ENCODE measurements at places on chromosomes 6 and 20. TPM values are rescaled to one million over a fixed set of nuclear protein-coding genes. Genes with fewer than 3 reads are reported as not detected.

The PRR18 gene
- not detected for total RNA-seq

The ZBTB46 gene
- 3.9 TPM for total RNA-seq

The SYCP2L gene
- total RNA-seq = not detected

The ERMARD gene
- total RNA-seq = 14.1 TPM

The TUBB2B gene
- 6.3 TPM for total RNA-seq

The TRIM40 gene
- not detected for total RNA-seq

The CRISP2 gene
- not detected for total RNA-seq

The SLC17A1 gene
- not detected for total RNA-seq

The SLC26A8 gene
- not detected for total RNA-seq

The TMC2 gene
- not detected for total RNA-seq

The HLA-DMA gene
- total RNA-seq = 4.5 TPM

The FAM217A gene
- not detected for total RNA-seq

The ERGIC3 gene
- 396 TPM for total RNA-seq

The DDR1 gene
- 36.5 TPM for total RNA-seq

The TRIM10 gene
- not detected for total RNA-seq

The HAO1 gene
- total RNA-seq = not detected

The NKX2-2 gene
- not detected for total RNA-seq

The TRMT11 gene
- 11.2 TPM for total RNA-seq

The TXNDC5 gene
- 547 TPM for total RNA-seq

The C6orf163 gene
- 0.18 TPM for total RNA-seq

The ELOVL4 gene
- total RNA-seq = 4.5 TPM

The MOXD1 gene
- total RNA-seq = 2.9 TPM

The APOM gene
- not detected for total RNA-seq

The HLA-DQB2 gene
- not detected for total RNA-seq

The HLA-DQB1 gene
- total RNA-seq = not detected

The TM9SF4 gene
- total RNA-seq = 42.9 TPM

The RSPO4 gene
- not detected for total RNA-seq

The DYNLT2 gene
- total RNA-seq = not detected

The CDSN gene
- not detected for total RNA-seq

The ARMC12 gene
- total RNA-seq = 0.49 TPM

The CYP39A1 gene
- total RNA-seq = not detected

The CLPSL2 gene
- not detected for total RNA-seq

The SLC32A1 gene
- total RNA-seq = not detected

The FAM184A gene
- total RNA-seq = not detected

The GJA10 gene
- total RNA-seq = not detected

The RNF217 gene
- 9.7 TPM for total RNA-seq

The EFCAB8 gene
- total RNA-seq = not detected

The SF3B5 gene
- 198 TPM for total RNA-seq

The CCN5 gene
- 5.8 TPM for total RNA-seq

The DLK2 gene
- total RNA-seq = 1.8 TPM

The HTR1E gene
- total RNA-seq = not detected

The SLC2A10 gene
- total RNA-seq = 43.7 TPM

The TMEM74B gene
- total RNA-seq = 1.1 TPM

The VPS16 gene
- total RNA-seq = 31.1 TPM

The GRIK2 gene
- 1.9 TPM for total RNA-seq

The FOXP4 gene
- total RNA-seq = 2.1 TPM

The PHACTR3 gene
- total RNA-seq = not detected

The TREML2 gene
- total RNA-seq = not detected

The MYLK2 gene
- not detected for total RNA-seq

The PROKR2 gene
- not detected for total RNA-seq

The SEMG1 gene
- not detected for total RNA-seq

The LY86 gene
- total RNA-seq = not detected

The WFDC5 gene
- not detected for total RNA-seq

The PRKN gene
- 1.1 TPM for total RNA-seq

The PRDM13 gene
- total RNA-seq = not detected

The RALY gene
- total RNA-seq = 89.2 TPM

The OR2J3 gene
- total RNA-seq = not detected

The TMEM217 gene
- total RNA-seq = 0.65 TPM

The NKAIN4 gene
- not detected for total RNA-seq

All from cardiac atrium fibroblast (primary cell).